ENCODE measurements at places on chromosomes 2 and 18.

- DNase-seq, result no peak
Observed at GRCh38 chr2:73408198-73408597, 22.6 kb downstream of the ALMS1 start.

GRCh38 chr18:74715306-74715705 lies 117.6 kb downstream of the ZNF407 start:
- DNase-seq, result no peak

- DNase-seq, result no peak
Observed at GRCh38 chr2:239751679-239752355, 273.3 kb downstream of the NDUFA10 start.

DNA sequence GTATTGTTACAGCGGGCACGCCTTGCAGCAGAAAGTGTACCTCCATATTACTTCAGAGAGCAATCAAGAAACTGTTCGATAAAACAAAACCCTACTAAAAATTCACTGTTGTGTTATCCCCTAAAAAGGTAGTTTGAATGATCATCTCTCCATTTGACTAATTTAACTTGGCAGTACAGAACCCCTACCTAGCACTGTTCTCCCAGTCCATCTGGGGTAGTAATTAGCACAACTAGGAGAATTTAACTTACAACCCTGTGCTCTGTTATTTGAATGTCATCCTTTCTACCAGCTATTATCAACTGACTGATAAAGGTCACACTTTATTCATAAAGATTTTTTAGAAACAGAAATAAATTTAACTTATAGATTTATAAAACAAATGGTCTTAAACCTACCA lies 121.2 kb downstream of the EPB41L3 start:
- DNase-seq, result no peak

DNA sequence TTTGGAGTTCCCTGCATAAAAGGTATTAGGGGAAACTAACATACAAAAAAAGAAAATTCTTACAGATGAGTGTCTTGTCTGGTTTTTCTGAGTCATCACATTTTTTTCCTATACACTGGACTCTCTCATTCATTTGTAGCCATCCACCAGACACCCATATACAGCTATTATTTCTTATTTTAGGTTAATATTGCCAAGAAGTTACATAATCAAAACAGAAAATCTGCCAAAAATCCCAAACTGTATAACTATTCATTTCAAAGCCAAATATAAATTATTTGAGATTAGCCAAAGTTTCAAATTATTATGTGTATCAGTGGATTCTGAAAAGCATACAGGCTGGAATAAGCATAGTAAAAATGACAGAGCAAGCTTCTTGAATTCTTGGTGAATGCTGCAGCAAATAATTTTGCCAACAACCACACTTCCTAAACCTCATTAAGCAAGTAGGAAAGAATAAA lies 191.2 kb downstream of the NCKAP5 start:
- DNase-seq, result no peak

DNA sequence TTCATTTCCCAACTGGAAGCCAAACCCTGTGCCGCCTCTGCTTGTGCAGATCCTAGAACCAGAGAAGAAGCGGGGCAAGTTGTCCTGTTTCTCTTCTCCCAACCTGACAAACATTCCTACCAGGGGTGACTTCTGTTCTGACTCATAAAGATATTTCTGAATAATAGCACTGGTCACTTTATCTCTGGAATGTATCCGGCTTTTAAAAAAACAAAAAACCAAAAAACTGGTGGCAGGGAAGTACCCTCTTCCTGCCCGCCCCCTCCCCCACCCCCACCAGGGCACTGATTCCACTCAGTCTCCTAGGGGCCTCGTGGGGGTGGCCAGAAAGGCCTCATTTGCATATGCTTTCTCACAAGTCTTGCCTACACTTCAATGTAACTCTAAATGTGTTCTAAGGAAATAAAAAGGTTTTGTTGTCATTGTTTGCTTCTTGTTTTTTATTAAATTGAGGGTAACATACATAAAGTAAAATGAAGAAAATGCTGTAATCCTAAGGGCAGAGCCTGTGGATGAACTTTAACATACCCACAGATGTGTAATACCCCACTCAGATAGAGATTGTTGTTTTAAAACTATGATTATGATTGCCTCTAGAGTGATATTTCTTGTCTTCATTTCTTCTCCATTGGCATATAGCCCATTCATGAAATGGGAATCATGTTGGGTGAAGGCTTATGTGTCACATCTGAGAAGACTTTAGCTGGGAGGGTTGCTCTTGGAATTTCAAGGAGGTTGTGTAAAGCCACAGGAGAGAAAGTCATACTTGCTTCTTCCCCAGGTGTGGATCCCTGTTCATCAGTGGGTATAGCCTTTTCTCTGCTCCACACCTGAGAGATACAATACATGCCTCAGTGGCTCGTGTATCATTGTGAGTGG lies 5.3 kb upstream of the FOSL2 start:
- DNase-seq, result no peak

DNA sequence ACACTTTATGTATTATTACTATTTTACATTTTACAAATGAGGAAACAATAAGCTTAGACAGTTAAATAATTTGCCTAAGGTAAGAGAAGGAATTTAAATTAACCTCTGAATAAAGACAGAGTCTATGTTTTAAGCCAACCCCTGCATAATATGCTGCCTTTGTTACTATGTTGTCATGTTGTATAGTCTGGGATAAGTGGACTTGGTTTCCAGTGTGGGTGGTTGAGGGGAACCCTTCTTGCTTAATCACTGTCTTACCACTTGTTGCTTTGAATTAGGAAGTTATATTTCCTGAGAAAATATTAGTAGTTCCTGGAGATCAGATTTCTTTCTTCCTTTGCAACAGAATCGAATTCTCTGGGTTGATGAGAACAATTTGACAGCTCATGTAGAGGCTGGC lies 52.6 kb downstream of the AGPS start:
- no peak for DNase-seq

- DNase-seq, result no peak
Observed at GRCh38 chr2:127643439-127644065, 2.4 kb upstream of the GPR17 start.

DNA sequence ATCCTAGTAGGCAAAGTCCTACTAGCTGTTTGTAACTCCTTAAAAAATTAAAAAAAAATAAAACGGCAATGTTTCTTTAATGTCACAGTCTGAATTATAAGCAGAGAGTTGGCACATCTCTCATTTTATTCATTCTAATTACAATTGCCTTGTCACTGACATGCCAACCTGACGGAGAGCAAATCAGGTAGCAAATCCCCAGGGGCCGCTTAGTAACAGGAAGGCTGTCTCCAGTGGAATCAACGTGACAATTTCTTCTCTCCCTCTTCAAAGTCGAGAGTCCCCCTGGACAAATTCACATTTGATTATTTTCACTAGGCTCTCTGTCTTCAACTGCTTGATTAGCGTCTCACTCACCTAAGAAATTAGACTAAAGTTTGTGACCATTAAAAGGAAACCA lies 1598.9 kb upstream of the PIK3C3 start:
- DNase-seq, result no peak

DNA sequence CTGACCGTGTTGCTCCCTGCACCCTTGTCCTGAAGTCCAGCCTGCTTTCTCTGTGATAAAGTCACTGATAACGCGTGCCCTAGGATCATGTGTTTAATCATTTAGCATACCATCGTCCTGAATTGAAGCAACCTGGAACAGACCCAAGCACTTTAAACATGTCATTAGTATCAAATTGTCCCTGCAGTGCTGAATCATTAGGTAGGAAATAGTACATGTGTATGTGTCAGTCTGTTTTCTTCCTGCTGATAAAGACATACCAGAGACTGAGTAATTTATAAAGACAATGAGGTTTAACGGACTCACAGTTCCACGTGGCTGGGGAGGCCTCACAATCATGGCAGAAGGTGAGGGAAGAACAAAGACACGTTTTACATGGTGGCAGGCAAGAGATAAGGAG lies 2.8 kb downstream of the ASB18 start:
- no peak for DNase-seq

DNA sequence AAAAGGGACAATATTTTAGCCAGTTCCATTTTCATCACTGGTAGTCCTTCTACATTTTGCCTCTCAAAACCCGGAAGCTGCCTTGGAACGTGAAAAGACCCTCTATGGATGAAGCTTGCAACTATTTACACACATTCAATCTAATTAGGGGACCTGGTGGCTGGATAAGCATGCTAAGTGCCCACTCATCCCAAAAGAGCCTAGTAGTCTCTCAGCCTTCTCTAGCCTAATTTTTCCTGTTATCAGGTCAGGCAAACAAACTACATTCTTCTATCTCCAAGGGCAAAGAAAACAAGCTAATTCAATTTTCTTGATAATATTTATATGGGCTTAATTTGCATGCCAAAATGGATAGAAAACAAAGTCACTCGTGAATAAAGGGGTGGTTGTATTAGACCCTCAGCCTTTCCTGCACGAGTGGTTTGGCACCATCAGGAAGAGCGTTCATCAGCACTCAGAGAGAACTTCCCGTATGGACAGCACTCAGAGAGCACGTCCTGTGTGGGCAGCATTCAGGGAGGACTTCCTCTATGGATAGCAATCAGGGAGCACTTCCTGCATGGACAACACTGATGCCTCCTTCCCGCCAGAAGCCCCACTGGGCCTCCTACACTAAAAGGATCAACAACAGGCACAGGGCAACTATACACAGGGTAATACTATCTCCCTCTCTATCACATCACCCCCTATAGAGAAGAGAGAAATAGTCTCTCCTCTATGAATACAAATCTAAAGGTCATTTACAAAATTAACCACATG lies 122.2 kb downstream of the RBMS1 start:
- no peak for DNase-seq

DNA sequence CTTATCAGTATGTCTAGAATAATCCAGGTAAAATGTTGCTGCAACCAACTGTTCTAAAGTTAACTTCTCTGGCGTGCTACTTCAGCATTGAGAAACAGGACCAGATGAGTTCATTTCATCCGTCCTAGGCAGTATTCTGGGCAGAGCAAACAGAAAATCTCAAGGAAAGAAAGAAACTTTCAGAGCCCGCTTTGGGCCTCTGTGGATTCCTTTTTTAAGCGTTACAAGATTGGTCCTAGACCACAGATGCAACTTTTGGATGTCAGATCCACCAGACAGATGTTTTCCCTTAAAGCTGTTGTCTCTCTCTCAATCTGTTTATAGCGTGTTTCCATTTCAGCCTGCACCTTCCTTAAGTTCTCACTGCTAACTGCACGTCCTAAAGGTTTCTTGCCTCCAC lies 75.0 kb downstream of the BCL2 start:
- no peak for DNase-seq

GRCh38 chr2:23410596-23410995 lies 25.6 kb downstream of the KLHL29 start:
- DNase-seq, result no peak

All from stimulated activated naive CD8-positive, alpha-beta T cell treated with anti-CD3 and anti-CD28 coated beads, Interleukin-15, amount 100 ng/mL, for 72 hours (primary cell).